Bone marrow (tissue), 2 donors: ENCODE measurements at places on chromosomes 7 and 10.

GRCh38 chr10:98511876-98512275 lies 65.1 kb upstream of the HPS1 start:
- no peak for DNase-seq

- no peak for DNase-seq
Observed at GRCh38 chr7:100087055-100087750, 1.6 kb upstream of the COPS6 start.

- DNase-seq = no peak
Observed at GRCh38 chr10:75202321-75203045, 8.1 kb upstream of the VDAC2 start.

GRCh38 chr7:72211175-72211574 lies 201.0 kb downstream of the CALN1 start:
- DNase-seq = no peak

DNA sequence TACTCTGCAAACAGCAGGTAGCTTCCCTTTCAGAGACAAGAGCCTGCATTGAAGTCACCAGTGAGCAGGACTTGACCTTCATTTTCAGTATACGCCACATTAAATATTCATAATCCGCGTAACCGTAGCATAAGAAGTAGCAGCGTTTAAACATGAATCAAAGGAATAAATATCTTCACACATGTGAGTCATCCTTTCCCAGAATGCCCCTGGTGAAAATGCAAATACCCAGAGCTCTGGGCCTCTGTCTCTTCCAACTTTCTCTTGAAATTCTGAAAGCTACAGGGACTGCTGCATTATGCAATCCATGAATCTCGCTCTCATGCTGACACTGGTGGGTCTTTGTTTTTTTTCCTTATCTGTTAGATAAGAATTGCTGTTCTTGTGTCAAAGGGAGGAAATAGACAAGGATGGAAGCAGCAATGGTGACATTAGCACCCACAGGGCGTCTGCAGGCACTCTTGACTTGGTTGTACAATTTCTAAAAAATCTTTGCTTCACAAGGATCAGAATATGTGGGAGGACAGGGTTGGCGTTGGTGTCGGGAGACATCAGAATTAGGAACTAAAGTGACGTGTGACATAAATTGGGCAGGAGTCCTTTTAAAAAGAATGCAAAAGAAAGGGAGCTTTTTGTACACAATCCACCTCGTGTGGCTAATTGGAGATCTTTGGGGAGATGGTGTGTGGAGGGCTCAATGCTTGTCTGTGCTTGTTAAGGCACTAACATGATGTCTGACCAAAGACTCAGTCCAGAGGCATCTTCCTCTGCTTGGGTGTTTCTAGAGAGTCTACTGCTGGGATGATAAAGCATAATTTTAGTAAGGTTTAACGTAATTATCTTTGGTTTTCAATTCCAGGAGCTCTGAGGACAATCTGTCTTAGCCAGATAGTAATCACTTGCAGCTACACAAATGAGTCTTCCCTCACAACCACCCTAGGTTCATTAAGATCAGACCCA lies 390.3 kb downstream of the KCNMA1 start:
- DNase-seq = no peak

DNA sequence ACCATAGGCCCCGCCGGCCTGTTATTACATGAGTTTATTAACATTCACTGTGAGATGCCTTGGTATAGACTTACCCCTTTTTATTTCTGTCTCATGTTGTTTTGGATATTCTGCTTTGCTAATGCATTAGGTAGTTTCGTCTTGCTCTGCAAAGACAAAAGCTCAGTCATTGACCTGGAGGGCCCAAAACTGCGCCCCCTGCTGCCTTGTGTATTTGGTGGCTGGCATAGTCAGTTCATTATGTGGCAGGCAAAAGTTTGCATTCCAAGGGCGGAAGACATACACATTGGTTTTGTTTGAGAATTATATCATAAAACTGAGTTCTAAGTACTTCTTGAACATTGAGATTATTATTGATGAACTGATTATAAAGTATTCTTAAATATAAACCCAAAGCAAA lies 372.5 kb downstream of the SDK1 start:
- DNase-seq = no peak

GRCh38 chr10:79324032-79324695 lies 23.1 kb upstream of the PPIF start:
- DNase-seq = no peak

GRCh38 chr7:2165610-2166594 lies 66.8 kb downstream of the MAD1L1 start:
- DNase-seq = no peak

DNA sequence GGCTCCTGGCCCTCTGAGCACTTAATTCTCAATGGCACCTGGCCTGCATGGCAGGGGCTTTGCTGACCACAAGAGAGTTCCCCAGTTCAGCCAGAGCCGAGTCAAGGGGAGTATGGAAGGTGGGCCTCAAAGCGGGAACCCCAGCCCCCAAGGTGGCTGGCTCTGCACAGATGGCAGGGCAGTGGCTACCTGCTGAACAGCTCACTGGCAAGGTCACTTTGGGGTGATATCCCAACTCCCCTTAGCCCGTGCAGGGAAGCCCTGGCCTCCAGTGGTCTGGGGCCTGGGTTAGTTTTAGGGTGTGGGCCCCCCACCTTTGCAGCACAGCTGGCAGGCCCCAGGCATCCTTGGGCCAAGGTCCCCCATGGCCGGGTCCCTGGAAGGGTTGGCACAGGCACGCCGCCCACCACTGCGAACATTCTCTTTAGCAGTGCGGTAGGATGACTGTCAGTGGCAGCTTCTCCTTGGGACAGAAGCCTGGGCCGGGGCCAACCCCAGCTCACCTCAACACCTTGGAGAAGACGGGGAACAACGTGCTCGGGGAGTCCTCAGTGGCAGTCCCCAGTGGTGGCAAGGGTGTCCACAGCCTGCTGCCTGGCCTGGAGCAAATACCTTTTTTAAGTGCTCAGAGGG lies 36.8 kb downstream of the PPIF start:
- no peak for DNase-seq

DNA sequence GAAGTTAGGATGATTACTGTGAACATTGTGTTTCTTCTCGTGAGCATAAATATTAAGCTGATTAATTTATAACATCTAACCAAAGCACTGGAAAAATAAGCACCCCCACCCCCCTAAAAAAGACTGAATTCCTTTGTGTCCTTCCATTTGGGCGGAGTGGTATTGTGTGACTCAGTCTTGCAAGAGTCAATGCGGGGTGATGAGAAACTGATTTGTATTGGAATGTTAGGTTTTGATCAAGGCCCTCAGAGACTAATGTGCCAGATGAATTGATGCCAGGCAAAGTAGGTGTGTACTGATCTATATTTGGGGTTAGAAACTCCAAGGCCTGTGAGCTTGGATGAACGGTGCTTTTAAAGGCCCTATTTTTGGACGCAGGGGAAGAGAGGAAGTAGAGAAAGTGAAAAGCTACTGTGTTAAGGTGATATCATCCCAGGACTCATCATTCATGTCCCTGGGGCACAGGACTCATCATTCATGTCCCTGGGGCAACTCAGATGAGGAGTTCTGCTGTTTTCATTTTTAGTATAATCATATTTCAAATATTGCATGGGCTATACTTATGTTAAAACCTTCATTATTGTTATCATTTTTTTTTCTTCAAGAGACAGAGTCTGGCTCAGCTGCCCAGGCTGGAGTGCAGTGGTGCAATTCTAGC lies 61.3 kb upstream of the PTN start:
- no peak for DNase-seq

- DNase-seq = no peak
Observed at GRCh38 chr10:96092999-96093767, 36.9 kb upstream of the ZNF518A start.

- no peak for DNase-seq
Observed at GRCh38 chr7:44965441-44965903, 13.3 kb downstream of the MYO1G start.

DNA sequence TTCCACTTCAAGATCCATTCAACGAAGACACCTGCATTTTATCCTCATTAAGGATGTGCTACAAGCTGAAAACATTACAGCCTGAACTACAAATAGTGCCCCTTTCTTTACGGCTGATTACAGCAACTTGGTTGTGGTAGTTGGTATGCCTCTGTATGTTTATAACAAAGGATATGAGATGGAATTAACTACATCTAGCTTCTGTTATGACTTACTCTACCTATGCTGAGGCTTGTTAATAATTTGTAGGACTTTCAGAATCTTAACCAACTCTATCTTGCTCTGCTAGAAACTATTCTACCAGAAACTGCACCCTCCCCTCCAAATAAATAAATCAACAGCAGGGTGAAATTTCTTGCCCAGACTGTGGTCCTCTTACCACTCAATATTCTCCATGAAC lies 448.1 kb downstream of the GRM8 start:
- no peak for DNase-seq

- no peak for DNase-seq
Observed at GRCh38 chr7:102097601-102098161, 189.0 kb upstream of the SH2B2 start.

DNA sequence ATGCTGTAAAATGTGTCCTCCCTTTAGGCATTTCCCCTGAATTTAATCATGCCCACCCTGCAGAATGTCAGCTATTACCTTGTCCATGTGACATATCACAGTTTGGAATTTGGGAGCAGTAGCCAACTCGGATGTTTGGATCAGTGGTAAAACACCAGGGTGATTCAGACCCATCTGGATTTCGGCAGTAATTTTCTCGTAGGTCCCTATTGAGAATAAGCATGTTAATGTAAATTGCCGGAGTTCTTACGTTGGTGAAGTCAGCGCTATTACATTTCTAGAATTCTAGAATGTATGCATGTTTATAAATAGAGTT lies 44.1 kb downstream of the HGF start:
- DNase-seq = no peak

DNA sequence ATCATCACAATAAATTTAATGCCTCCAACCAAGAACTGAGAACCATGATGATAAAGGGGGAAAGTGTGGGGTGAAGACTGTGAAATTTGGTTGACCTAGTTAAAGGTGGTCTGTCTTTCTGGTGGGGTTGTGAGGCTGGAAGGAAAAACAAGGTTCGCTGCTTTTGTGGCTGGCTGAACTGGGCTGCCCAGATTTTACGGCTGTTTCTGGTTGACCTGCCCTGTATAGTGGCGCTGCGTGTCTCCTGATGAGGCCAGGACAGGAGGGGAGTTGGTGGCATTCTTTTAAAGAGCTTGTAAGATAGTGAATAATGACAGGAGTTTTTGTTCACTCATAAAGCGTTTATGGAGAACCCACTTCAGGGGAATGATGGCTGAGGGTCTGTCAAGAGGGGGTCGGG lies 101.8 kb downstream of the CYP26A1 start:
- no peak for DNase-seq

DNA sequence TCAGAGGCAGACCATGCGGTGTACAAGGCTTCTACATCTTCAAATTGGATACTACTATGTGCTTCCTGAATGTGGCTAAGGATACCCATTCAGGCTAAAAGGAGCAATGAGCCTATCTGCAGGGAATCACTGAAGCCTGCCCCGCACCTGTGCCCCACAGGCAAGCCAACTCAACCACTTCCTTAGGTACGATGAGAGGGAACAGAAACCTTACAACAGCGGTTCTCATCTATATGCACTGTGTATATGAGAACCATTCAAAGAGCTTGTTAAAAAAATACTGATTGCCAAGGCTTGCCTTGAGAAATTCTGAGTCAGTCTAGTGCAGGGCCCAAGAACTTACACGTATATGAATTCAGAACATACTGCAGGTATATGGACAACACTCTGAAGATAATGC lies 679.6 kb downstream of the PARD3 start:
- no peak for DNase-seq

GRCh38 chr10:7697426-7697825 lies 5.7 kb upstream of the ITIH2 start:
- no peak for DNase-seq

DNA sequence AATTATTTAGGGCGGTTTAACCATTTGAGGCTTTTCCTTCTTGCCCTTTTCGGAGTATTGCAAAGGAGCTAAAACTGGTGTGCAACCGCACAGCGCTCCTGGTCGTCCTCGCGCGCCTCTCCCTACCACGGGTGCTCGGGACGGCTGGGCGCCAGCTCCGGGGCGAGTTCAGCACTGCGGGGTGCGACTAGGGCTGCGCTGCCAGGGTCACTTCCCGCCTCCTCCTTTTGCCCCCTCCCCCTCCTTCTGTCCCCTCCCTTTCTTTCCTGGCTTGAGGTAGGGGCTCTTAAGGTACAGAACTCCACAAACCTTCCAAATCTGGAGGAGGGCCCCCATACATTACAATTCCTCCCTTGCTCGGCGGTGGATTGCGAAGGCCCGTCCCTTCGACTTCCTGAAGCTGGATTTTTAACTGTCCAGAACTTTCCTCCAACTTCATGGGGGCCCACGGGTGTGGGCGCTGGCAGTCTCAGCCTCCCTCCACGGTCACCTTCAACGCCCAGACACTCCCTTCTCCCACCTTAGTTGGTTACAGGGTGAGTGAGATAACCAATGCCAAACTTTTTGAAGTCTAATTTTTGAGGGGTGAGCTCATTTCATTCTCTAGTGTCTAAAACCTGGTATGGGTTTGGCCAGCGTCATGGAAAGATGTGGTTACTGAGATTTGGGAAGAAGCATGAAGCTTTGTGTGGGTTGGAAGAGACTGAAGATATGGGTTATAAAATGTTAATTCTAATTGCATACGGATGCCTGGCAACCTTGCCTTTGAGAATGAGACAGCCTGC lies 3.1 kb downstream of the FZD1 start:
- DNase-seq = no peak

DNA sequence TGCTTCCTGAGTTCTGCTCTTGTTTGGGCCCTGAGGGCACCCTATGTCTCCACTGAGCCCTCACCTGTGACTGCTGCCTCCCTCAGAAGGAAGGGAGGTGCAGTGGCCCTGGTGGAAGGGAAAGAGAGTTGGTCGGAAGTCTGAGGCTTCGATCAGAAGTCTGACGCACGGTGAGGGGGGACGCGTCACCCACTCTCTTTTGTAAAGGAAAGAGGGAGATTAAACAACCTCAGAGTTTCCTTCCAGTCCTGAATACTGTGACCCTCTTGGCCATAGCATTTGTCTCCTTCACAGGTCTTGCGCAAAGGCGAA lies 31.4 kb upstream of the TRIM8 start:
- DNase-seq = peak; percentile 11

DNA sequence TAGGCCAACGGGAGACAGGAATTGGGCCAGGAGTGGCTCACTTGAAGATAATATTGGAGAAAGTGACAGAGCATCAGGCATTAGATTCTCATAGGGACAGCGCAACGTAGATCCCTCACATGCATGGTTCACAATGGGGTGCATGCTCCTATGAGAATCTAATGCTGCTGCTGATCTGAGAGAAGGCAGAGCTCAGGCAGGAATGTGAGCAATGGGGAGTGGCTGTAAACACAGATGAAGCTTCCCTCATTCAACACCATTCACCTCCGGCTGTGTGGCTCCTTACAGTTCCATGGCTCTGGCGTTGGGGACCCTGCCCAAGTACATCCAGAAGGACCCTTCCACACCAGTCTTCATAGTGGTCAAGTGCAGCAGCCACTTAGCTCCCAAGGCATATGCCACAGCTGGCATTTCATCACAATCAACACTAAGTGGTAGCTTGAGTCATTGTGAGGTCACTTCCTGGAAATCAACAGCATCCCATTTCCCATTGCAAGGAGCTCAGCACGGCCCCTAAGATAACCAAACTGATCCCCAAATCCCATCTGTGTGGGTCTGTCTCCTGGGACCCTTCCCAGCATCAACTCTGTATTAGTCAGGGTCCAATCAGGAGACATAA lies 174.5 kb downstream of the TPST1 start:
- DNase-seq = no peak

GRCh38 chr7:5207131-5207530 lies 17.1 kb downstream of the WIPI2 start:
- DNase-seq = no peak

GRCh38 chr7:30027740-30028215 lies 434 bp upstream of the PLEKHA8 start:
- no peak for DNase-seq
